ENCODE measurements at places on chromosomes 3 and 15. TPM values are rescaled to one million over a fixed set of nuclear protein-coding genes. Genes with fewer than 3 reads are reported as not detected.

DNA sequence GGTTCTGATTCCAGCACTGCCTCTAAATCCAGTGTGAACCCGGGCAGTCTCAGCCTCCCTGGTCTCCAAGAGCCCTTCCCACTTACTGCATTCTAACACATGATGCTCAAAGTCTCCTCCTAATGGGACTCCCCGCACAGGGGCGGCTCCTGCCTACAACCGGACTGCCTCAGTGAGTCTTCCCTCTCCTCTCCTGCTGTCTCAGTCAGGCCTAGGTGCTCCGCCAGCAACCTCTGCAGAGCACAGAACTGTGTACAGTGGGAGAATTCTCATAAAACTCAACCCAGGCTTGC lies 28.9 kb downstream of the TBC1D2B start:
- DNase-seq: no peak

- DNase-seq: no peak
Observed at GRCh38 chr3:47416041-47416440, 35.2 kb downstream of the PTPN23 start.

DNA sequence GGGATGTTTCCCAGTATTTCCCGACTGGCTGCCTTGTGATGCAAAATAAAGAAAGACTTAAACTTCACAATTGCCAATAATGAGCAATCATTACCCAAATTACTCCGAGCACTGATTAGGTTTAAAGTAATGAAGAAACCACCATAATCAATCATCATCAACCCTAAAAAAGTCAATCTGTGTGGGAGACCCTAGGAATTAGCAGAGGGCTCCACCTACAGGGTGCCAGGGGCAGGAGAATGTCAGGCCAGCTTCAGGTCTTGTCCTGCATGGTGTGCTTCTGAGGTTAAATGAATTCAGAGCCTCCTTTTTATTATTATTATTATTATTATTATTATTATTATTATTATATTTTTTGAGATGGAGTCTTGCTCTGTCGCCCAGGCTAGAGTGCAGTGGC lies 478.0 kb upstream of the ARRDC4 start:
- DNase-seq: no peak

- no peak for DNase-seq
Observed at GRCh38 chr3:184691397-184692231, 20.2 kb downstream of the MAGEF1 start.

DNA sequence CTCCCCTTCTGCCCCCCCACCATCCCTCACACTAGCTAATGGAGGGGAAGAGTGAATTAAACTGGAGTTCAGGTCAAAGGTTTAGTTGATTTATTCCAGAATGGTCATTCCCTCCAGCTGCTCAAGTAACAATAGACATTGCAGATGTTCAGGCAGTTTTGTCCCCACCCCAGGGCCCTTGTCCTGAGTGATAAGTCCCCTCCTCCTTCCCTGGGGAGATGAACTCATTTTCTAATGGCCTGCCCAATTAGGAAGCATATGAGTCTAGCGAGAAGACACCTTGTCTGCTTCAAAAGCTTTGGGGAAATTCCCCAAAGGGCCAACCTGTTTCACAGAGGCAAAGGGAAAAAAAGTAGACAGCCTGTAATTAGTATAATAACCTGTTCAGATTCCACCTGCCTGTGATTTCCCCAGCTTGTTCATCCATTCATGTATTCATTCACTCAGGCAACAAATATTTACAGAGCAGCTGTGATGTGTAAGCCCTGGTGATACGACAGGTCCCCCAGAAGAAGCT lies 165.3 kb downstream of the SHQ1 start:
- no peak for DNase-seq

DNA sequence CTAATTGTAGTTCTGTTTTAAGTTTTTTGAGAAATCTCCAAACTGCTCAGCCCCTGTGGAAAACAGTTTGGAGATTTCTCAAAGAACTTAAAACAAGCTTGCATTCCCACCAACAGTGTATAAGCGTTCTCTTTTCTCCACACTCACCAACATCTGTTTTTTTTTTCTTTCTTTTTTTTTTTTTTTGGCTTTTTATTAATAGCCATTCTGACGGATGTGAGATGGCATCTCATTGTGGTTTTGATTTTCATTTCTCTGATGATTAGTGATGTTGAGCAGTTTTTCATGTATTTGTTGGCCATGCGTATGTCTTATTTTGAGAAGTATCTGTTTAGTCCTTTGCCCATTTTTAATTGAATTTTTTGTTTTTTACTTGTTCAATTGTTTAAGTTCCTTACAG lies 73.1 kb upstream of the COL8A1 start:
- no peak for DNase-seq

GRCh38 chr3:136250903-136251460 lies 842 bp downstream of the PCCB start:
- DNase-seq: no peak

DNA sequence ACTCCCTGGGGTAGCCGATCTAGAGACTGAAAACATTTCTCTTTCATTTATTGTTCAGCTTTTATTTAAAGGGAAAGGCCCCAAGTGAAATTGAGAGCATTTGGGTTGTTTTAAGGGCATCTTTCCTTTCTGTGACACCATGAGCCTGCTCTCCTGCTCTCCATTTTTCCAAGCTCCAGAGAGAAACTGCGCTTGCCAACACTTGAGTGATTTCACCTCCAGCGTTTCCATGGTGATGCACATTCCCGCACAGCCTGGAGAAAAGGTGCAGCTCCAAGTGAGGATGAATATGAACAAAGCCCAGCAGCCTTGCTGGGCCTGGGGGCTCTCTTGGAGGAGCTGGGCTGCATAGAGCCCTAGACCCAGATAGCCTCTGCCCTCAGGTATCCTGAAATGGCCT lies 159.2 kb upstream of the PPP2R3A start:
- DNase-seq: no peak

DNA sequence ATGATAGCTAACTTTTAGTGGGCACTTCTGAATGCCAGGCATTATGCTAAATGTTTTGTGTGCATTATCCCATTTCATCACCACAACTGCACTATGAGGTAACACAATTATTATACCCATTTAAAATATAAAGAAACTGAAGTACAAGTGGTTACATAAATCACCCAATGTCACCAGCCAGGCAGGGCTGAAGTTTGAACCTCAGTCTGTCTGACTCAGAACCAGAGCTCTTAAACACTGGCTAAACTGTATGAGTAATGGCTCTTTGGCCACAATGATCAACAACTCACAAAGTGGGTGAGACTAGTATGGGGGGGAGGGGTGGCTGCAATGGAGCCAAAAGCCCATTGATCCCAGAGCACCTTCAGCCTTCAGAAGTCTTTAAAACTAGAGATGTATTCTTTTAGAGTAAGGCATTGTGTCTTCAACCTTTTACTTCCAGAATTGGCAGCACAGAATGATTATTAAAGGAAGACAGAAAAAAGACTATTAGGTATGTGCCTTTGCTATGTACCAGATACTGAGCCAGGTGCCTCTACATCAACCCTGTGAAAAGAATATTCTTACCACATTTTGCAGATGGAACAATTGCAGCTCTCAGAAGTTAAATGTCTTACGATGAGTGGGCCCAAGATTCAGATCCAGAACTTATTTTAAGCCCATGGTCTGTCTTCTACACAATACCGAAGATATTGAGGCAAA lies 166.9 kb downstream of the UACA start:
- peak; percentile 89 for DNase-seq

- DNase-seq: no peak
Observed at GRCh38 chr15:33864360-33865075, 103.8 kb upstream of the CHRM5 start.

POPDC2 gene
- 0.26 TPM for total RNA-seq

TRPM1 gene
- total RNA-seq: under 0.01 TPM

UBAP1L gene
- 1.3 TPM for total RNA-seq

CHRD gene
- total RNA-seq: not detected

VILL gene
- 121 TPM for total RNA-seq

GOLGA8Q gene
- 2.2 TPM for total RNA-seq

DNA sequence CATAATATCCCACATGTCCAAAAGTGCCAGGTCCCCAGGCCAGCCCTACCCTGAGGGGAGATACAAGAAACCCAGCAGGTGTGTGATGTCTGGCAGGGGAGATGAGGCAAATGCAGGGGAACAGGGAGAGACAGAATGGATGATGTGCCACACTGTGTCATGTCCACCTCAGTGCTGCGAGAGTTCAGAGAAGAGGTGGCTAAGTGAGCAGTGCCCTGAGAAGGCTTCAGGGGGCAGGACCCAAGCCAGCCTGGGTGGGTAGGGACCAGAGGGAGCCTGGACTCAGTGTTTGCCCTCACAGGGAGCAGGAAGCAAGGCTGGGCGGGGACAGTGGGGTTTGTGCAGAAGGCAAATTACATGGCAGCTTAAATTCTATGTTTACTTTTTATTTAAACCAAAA lies 61.2 kb downstream of the KLHL6 start:
- DNase-seq: no peak

CHSY1 gene
- 18.7 TPM for total RNA-seq

DNA sequence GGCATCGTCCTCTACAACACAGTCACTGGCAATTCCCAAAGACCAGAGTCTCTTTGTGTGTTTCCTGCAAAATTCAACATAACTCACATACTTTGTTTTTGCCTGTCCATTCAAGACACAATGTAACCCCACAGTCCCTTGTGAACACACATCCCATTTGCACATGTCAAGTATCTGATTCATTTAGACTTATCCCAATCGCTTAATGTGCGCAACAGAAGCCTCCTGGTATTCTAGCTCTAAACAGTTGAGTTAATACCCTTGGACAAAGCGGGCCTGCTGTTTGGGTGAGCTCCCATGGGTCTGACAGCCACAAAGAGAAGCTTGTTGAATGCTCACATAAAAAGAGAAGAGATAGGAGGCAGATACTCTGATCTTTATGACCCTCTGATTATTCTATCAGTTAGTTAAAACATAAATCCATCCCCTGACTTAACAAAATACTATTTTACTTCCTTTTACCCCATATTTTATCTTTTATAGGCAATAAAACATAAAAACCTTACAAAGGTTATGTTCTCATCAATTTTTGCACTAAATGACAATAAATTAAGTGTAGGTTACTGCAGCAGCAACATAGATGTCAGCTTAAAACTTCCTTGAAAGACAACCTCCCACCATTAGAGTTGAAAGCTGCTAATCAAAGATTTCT lies 79.4 kb downstream of the ANXA2 start:
- no peak for DNase-seq

SATB1 gene
- 15.0 TPM for total RNA-seq

GRCh38 chr15:87608238-87609028 lies 648.1 kb downstream of the NTRK3 start:
- no peak for DNase-seq

- peak; percentile 48 for DNase-seq
Observed at GRCh38 chr3:72745146-72745999, 102.9 kb downstream of the SHQ1 start.

GRCh38 chr15:68993276-68993675 lies 21.2 kb upstream of the NOX5 start:
- no peak for DNase-seq

IL5RA gene
- not detected for total RNA-seq

ETV5 gene
- total RNA-seq: 12.9 TPM

DNA sequence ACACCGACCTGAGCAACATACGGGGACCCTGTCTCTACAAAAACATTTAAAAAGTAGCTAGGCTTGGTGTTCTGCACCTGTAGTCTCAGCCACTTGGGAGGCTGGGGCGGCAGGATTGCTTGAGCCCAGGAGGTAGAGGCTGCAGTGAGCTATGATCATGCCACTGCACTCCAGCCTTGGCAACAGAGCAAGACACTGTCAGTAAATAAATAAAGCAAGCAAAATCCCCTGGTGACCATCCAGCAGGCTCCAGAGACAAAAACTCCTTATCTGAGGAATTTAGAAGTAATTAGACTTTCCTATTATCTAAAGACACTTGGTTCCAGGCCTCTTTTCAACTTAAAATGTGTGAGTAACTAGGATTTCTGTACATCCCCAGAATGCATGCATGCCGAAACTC lies 29.5 kb upstream of the ZNF774 start:
- DNase-seq: no peak

DNA sequence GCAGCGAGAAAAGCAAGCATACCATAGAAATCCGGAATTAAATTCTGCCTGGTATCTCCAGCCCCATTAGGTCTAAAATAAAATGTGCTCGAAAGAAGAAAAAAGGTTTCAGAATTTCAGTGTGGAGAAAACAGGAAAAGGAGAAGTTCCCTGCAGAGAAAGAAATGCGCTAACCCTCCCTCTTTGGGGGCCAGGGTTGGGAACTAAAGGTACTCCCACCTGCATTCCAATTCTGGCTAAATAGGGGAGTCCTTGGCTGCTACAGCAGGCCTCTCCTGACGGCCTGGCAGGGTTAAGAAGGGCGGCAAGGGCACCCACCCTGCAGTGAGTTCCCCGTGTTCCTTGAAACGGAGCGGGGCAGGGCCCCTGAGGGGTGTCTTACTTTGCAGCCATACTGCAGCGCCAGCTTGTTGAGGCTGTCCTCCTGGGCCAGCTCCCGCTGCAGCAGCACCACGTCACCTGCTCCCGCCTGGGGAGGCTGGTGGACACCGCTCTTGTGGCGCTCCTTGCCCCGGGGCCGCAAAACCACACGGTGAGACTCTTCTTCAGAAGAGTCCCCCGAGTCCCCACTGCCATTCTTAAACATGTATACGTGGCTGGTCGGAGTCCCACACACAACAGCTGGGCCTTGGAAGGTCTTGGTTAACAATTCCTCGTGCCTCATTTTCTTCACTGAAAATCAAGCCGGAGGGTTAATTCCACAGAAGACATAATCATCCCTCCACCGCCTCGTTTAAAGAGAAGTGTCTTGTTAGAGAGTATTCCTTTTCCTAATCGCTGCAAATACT lies 1.7 kb downstream of the LYSMD4 start:
- no peak for DNase-seq

VPS33B gene
- total RNA-seq: 10.5 TPM

DNA sequence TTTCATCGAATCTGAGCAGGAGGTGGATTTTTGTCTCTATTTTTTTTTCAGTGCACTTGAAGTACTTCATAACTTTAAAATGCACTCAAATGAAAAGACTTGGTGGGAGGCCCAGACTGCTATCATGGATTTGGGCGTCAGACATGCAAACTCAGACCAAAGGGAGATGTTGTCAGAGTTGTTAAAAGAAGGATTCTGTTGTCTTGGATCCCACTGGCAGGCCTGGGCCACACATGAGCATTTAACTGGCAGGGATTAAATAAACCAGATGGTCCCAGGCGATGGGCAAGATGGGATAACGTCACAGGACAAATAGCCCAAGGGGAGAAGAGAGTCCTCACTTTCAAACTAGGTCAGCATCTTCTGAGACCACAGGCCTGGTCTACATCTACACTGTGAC lies 15.4 kb downstream of the RTP1 start:
- DNase-seq: no peak

- no peak for DNase-seq
Observed at GRCh38 chr3:157387708-157388435, 48.8 kb upstream of the PTX3 start.

GRCh38 chr3:4531478-4532025 lies 38.4 kb downstream of the ITPR1 start:
- peak; percentile 54 for DNase-seq

- DNase-seq: no peak
Observed at GRCh38 chr3:181017690-181018089, 28.2 kb upstream of the DNAJC19 start.

GRCh38 chr3:75237477-75237876 lies 426.7 kb upstream of the FRG2C start:
- no peak for DNase-seq

- DNase-seq: no peak
Observed at GRCh38 chr15:79540551-79540950, 108.4 kb downstream of the MINAR1 start.

RARB gene
- 0.26 TPM for total RNA-seq

DUOXA2 gene
- total RNA-seq: not detected

SERPINI2 gene
- total RNA-seq: not detected

Data from bronchial epithelial cell (primary cell).